WTC11 (cell line): ENCODE measurements at places on chromosomes 12 and 14.

DNA sequence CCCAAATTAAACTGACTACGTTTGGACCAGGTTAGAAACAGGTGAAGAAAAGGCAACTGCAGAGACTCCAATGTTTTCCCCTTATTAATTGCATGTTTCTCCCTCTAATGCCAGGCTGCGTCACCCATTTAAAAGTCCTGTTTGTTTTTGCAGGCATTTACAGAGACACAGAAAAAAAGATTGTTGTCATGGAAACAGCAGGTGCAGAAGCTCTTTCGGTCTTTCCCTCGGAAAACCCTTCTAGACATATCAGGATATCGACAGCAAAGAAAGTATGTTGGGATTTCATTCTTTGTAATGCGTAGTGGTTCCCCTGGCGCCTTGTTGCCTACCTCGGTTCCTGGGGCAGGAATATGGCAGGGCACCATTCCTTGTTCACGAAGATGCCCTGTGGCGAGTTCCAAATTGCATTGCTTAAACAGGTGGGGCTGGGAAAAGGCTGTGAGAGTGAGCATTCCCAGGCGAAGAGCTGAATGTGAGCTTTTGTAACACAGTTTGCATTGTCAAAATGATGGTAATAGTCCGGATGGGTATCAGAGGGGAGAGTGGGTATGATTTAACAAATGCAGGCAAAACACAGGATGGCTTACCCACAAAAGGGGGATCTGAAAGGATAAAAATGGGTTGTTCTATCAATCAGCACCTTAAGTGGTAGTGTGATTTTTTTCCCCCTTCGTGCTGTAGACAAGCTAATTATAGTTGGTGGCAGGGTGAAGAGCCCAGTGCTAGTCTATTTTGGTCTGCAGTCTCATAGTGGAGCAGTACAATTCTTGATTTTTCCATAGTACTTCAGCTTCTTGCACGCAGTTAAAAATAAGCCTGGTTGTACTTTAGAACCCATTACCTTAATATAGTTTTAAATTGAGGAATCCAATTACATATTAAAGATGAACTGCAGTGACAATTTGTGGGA is 132.4 kb downstream of the GCH1 start:
- no peak for DNase-seq

- DNase-seq: no peak
Measured at GRCh38 chr12:96337953-96338352, 62.3 kb downstream of the CDK17 start.

GRCh38 chr14:78836777-78837176 is 666.6 kb downstream of the NRXN3 start:
- DNase-seq: peak; percentile 78

GRCh38 chr14:74510223-74510931 is 16.8 kb downstream of the ISCA2 start:
- peak; percentile 34 for DNase-seq

DNA sequence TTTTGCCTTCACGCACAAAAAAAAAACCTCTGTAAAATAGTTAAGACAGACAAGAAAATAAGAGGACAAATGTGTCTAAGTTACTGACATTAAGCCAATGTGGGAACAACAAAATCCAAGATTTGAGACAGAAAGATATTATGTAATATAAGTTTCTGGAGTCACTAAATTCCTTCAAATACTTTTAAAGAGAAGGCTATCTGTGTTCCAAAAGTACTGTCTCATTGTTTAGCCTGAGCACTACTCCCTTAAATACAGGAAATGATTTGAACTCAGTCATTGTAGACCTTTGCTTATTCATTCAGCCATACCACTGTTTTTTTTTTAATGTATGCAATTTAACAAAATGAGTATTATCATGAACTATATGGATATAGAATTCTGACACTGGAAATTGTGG is 82.7 kb upstream of the KITLG start:
- no peak for DNase-seq

GRCh38 chr14:31990183-31990857 is 86.8 kb upstream of the ARHGAP5 start:
- no peak for DNase-seq

- DNase-seq: no peak
Measured at GRCh38 chr14:84028080-84028604, 1501.8 kb upstream of the FLRT2 start.

DNA sequence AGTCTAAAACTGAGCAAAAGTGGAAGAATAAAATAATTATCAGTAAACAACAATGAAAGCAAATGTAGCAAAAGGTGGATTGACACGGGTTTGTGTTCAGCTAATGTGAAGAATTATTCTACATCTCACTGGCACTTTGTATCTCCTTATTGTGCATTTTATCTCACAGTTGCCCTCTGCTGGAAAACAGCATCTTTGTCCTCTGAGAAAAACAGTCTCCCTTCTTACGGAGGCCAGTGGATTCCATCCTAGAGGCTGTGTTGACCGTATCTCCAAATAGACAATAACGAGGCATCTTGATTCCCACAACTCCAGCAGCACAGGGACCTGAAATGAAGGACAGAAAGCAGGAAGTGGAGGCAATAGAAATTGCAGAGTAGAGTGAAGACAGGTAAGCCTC is 51.3 kb upstream of the PLBD1 start:
- no peak for DNase-seq

GRCh38 chr12:70788774-70789173 is 131.8 kb downstream of the PTPRR start:
- DNase-seq: no peak

DNA sequence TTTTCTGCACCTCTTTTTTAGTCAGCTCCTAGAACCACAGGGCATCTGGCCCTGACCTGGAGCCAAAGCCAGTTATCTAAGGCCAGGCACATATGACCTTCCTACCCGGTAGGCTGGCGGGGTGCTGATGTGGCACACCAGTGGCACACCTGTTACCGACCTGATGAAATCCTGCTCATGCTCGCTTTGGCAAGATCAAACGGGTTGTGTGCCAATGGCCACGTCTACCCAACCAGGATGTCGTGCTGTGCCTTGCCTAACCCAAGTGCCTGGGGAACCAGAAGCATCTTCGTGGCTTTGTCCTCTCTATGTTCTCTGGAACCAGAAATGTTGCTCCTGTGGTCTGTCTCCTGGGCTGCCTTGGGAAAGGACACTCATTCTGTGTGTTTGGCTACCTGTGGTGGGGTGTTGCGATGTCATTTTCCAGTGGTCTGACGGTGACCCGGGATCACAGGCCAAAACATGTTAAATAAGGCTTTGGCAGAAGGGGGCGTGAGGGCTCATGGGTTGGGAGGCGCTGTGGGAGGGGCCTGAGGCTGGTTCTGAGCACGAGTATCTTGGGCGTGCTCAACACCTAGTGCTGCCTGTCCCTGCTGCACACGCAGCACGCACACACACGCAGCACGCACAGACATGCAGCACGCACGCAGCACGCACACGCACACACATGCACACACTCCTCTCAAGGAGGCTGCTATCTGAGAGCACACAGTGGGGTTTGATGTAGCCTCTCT is 27.9 kb downstream of the CCNK start:
- no peak for DNase-seq

GRCh38 chr14:92687681-92688433 is 60.6 kb downstream of the LGMN start:
- DNase-seq: peak; percentile 57

- DNase-seq: no peak
Measured at GRCh38 chr12:20101046-20101445, 267.3 kb upstream of the PDE3A start.

GRCh38 chr12:52156757-52157565 is 34.9 kb downstream of the KRT80 start:
- peak; percentile 94 for DNase-seq

- DNase-seq: no peak
Measured at GRCh38 chr14:33958605-33959226, 7.8 kb upstream of the EGLN3 start.

- DNase-seq: no peak
Measured at GRCh38 chr12:30630076-30630978, 65.3 kb downstream of the IPO8 start.

GRCh38 chr12:62331306-62331705 is 71.1 kb downstream of the USP15 start:
- no peak for DNase-seq

DNA sequence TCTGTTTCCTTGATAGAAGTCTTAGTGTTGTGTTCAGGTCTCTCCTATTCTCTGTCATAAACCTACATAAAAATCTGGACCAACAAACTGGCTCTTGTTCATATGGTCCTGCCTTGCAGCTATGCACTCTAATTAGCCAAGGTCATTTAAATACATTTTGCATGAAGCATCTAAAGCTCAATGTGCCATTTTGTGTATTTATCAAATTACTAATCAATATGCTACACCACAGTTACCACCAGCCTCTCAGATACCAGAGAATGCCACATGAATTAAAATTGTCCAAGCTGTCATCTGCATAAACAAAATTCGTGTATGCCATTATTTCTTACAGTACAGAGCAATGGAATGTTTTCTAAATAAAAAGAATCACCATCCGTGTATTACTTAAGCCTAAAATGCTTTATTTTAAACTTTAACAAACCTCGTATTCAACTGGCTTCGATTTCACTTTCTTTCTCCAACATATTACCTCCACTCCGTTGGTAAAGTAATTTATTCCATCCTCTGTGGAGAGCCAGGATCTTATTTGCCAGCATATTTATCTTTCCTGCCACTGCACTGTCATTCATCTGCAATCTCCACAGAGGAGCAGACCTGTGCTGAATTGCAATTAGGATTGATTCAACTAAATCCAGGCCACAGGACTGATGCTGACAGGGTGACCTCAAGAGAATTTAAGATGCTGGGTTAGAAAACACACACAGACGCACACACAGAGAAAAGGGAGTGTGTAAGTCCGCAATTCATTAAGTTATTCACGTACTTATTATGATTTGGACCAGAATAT is 284.1 kb upstream of the FOXG1 start:
- DNase-seq: no peak

DNA sequence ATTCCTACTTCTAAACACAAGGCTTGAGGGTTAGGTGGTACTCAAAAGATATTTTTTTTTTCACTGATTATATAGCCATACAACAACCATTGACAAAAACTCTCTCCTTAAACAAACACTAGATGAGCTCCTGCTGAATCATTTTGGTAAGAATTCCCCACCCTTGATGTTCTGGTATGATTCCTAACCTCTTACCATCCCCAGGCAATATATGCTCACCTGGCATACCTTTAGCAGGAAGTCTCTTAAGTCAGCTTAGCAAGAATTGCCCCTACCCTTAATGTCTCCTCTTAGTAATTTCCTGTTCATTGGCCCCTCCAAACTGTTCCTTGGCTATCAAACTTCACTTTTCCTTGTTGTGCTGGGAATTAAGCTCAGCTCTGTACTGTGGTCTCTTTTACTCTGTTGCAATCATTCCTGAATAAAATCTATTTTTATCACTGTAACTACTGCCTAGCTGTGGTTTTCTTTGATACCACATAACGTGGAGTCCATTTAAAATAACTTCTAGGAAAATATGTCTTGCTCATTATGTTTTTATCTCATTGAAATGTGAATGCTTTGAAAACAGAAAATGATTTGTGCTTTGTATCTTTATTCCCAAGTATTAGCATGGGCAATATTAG is 712.6 kb downstream of the SLC16A7 start:
- DNase-seq: no peak

DNA sequence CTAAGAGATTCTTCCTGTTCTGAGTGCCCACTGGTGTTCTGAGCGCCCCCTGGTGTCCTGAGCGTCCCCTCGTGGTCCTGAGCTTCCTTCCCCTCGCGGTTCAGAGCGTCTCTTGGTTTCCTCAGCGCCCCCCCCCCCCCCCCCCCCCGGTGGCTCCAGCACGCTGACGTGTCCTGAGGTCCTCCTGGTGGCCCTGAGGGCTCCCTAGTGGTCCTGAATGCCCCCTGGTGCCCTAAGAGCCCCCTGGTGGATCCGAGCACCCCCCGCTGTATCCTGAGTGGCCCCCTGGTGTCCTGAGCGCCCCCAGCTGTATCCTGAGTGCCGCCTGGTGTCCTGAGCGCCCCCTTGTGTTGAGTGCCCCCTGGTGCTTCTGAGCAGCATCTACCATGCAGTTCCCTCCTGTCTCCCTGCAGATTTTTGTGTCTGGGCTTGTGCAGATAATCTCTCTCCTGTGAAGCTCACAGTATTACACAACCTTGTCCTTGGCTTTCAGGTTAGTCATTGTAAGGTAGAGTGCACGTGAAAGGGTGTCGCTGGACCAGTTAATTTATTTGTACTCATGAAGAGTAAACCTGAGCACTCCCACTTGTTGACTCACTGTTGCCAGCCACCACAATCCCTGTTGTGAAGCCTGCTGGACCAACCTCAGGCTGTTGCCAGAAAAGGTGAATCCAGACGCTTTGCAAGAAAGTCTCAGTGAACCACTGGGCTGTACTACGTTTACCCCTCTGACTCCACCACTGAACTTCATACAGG is 1168.4 kb downstream of the TMEM121 start:
- no peak for DNase-seq

- no peak for DNase-seq
Measured at GRCh38 chr12:10354071-10354470, 35.8 kb downstream of the KLRK1 start.

DNA sequence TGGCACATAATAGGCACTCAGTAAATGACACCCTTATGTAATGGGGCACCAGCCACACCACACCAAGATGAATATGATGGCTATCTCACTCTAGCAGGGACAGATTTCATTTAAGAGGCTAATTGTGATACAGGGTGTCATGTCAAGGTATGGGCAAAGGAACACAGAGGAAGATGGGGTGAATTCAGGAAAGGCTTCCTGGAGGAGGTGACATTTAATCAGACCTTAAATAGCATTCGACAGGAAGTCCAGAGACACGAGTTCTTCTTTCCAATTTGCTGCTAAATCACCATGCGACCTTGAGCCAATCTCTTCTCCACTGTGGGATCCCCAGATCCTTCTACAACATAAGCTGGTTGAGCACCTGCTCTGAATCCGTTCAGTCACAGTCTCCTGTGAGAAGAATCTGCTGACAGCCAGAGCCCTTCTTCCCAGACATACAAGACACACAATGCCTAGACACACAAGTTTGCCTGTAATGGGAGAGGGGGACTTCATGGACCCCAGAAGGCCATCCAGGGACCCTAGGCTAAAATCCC is 1.5 kb upstream of the DTX1 start:
- no peak for DNase-seq

DNA sequence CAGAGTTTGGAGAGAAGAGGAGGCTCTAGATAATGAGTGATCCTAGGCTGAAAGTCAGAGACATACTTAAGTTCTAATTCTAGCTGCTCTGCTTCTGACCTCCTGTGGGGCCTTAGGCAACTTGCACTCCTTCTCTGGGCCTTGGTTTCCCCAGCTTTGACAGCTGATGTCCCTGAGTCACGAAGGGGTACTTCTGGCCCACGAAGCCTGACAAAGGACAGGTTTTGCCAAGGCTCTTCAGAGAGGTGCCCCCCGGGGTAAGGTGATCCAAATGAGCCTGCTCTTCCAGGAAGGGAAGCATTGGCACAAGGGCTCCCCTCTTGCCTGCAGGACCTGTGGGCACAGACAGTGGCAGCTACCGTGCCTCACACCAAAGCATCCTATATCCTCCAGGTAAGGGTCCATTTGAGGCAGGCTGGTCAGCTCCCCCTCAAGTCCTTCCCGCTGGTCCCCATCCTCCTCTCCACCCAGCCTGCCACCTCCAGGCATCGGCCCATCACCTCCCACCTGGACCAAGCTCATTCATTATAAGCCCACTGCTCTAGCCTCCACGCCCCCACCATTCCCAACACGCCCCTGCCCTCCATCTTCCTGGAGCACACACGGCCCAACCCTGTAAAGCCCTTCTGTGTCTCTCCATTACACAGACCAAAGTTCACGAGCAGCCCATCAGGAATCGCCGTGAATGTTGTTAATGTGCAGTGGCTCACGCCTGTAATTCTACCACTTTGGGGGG is 1.9 kb upstream of the PPP1R13B start:
- no peak for DNase-seq

GRCh38 chr14:103483600-103483999 is 39.0 kb downstream of the CKB start:
- no peak for DNase-seq

GRCh38 chr14:68952531-68953195 is 26.4 kb downstream of the ACTN1 start:
- DNase-seq: no peak
